Activated CD8-positive, alpha-beta memory T cell treated with anti-CD3 and anti-CD28 coated beads, Interleukin-2, amount 10 ng/mL, durations not matched to agents 7 days and 5 days (primary cell): ENCODE measurements at places on chromosomes 12 and 14. TPM values are rescaled to one million over a fixed set of nuclear protein-coding genes. Genes with fewer than 3 reads are reported as not detected.

DNA sequence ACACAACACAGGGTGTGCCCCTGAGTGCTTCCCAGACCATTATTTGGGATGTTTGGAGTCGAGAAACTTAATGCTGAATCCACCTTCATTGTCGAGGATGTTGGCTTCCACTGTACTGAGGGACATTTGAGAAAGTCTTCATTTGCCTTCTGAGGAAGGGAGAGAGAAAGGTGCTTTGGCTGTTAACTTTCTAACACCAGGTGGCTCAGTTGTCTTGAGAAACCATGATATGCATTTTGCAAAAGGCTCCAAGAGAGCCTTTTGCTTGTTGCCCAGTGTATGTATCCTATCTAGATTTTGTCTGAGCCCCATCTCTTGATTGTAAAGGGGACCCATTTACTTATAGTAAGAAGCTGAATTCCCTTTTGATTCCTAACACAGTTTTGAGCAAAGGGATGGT is 28.6 kb upstream of the NRXN3 start:
- no peak for DNase-seq

DNA sequence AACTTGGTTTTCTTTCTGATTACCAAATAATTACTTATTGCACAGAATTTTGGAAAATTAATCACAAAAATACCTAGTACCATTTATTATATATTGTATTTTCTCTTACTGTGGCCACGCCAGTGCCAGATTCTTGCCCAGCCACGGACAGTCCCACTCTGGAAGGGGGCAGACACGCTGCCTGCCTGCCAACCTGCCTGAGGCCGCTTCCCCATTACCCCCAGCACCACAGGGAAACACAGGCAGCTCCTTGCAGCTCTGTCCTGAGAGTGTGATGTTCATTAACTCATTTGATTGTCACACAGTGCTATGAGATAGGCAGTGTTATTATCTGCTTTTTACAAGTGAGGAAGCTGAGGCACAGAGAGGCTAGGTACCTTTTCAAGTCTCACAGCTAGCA is 46.8 kb downstream of the CACNA1C start:
- no peak for DNase-seq

GRCh38 chr12:23428758-23429157 is 520.7 kb downstream of the SOX5 start:
- no peak for DNase-seq

- DNase-seq = no peak
Observed at GRCh38 chr14:92965281-92965680, 42.3 kb downstream of the CHGA start.

The TESPA1 gene
- total RNA-seq = 65.9 TPM

DNA sequence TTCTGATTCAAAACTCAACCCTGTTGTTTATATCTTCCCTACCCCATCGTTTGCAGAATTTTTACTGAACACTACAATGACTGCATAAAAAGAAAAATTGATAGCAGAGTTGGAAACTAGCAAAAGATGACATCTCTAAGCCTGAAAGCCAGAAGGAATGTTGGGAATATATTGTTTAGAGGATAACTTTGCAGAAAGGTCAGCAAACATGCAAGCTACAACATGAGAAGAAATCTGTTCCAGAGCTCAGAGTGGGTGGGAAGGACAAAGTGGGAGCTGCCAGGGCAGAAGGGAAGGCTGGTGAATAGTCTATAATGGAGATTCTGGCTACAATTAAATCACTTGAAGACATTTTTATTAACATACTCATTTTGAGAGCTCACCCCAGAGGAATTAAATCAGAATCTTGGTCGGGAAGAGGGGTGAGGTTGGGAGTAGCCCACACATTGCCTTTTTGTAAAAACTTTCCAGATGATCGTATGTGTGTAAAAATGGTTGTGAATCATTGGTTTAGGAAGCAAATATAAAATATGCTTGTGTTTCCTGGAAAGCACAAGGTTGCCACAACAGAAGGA is 574.8 kb downstream of the FLRT2 start:
- no peak for DNase-seq

The CFL2 gene
- 7.4 TPM for total RNA-seq
